ENCODE measurements at places on chromosomes 6 and 20.

DNA sequence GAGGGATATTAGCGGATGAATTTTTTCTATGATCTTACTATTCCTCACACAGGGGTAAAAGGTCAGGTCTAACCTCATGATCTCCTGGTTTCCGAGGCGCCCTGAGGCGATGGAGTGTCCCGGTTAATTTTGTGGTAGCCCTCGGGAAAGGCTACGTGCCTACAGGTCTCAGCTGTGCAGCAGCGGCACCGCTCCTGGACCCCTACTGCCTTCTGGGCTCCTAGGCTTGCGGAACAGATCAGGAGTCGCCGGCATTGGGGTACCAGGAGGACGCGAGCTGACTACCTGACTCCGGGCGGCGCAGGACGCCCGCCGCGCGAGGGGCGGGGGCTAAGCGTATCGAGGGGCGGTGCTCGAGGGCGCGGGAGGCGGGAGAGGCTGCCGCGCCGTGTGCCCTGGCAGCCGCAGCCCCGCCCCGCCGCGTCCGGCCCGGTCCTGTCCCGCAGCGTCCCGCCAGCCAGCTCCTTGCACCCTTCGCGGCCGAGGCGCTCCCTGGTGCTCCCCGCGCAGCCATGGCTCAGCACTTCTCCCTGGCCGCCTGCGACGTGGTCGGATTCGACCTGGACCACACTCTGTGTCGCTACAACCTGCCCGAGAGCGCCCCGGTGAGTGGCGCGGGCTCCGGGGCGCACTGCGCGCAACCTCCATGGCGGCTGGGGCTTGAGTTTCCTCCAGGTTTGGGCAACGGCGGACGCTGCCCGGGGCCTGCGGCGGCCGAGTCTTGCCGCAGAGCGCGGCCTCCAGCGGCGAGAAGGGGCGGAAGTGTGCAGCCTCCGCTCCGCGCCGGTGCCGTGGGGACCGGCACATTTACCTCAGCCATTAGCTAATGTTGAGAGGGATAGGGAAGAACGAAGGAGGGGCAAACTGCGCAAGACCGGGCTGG is at the start of gene NT5DC1:
Gene NT5DC1, plus strand, starts transcription at position 435 of the 883 bp plus-strand sequence. Its CDS starts 78 bp downstream, at position 513.
- DNase-seq: peak; percentile 84

DNA sequence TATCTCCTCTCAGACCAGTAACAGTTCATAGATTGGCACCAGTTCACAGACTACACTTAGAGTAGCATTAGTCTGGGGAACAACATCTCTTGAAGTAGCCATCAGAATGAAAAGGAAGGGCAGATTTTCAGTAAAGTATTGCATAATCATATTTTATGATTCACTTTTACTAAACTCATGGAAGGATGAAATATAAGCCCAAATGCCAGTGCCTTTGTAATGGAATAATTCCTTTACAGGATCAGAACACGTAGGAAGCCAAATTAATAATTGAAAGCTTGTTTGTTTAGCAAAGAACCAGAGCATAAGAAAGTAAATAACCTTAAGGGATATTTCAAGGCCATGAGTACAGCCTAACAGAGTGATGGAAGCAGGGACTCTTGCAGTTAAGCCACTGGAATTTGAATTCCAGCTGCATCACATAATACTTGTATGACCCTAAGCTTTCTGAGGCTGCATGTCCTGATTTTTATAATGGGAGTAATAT is 11.4 kb upstream of the LOC128125822 start:
- DNase-seq: no peak

DNA sequence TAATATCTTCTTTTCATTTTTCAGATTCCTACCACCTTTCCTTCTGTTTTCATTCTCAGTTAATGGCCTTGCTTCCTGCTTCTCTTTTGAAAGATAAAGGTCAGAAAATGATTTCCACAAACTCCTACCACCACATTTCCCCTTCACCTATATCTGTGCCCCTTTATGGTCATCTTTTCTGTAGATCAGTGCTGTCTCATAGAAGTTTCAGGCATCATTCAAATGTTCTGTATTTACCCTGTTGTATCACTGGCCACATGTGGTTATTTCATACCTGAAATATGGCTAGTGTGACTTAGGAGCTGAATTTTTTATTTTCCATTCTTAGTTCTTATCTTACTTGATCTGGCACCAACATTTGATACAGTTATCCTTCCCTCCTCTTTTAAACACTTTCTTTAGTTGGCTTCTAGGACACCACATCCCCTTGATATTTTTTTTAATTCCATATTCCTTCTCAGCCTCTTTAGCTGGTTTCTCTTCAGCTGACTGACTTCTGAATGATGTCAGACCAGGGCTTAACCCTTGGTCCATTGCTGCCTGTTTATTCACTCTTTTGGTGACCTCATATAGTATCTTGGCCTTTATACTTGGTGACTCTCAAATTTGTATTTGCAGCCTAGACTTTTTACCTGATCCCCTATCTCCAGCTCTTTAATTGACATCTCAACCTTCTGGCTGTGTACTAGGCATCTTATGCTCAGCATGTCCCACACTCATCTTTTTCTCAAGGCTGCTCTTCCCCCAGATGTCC is 81.0 kb downstream of the ATRN start:
- DNase-seq: no peak

DNA sequence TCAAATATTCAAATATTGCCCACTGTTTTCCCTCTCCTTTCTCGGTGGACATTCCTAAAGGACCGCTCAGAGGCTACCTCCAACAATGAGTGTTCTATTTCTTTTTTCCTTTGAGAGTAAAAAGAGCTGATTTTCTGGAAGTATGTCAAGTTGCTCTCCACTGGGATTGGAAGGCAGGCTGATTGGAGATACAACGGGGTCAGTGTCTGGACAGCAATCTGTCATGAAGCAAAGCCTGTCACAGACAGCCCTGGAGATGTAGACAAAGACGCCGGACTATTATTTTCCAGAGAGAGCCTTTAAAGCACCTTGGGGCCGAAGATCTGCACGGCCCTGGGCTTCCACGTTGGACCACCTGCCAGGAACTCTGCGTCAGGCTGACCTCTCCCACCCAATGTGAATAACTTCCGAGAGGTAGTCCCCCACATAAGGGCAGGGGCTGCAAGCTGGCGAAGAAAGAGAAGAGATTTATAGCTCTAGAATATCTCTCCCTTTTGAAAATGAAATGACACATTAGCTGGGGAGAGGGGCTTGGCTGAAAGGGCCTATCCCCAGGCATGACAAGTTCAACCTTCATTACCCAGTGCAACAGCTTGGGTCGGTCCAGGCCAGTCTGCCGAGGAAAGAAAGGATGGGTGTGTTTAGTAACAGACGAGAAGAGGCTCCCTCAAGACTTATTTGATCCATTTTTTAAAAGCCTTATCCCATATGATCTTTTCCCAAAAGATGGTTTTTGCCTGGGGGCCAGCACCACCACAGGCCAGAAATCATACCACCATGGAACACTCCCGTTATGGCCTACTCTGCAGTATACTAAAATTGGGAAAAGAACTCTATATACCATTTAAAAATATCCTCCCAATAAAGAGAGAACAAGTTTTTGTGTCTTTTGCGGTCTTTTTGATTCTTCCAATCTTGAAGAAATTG is 131.1 kb downstream of the OLIG3 start:
- no peak for DNase-seq

DNA sequence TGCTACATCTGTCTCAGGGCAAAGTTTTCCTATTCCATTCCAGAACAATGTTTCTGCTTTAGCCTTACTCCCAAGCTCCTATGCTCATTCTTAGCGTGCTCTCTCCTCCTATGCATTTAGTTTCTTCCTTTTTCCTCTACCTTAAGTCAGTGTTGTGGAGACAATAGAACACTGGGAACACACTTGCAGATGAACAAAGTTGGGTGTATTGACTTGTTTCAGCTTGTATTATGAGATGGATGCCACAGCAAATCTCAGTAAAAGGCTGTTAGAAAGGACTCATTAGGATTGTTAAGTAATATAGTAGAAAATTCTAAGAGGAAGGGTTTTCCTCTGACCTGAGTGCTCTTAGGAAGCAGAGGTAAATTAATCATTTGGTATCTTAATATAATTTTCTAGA is 48.4 kb downstream of the BMP5 start:
- DNase-seq: no peak

DNA sequence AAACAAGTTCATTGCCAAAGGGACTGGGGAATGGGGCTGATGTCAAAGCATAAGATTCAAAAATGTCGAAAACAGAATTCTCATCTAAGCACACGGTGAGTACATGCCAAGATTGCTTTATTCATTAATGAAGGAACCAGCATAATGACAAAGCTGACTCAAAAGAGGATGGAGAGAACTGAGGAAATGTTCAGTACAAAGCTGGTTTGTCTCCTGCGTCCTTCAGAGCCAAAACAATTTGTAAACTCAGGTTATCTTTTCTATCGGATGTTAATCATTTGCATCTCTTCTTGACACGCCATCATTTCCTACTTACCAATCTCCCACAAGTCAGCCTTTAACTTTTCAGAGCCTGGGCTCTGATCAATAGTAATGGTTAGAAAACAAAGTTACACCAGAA is 195.6 kb upstream of the PMEPA1 start:
- no peak for DNase-seq

GRCh38 chr6:167426651-167427050 is 101.8 kb downstream of the TTLL2 start:
- no peak for DNase-seq

GRCh38 chr20:8627340-8628004 is 441.4 kb upstream of the PLCB4 start:
- DNase-seq: no peak

GRCh38 chr6:55825402-55826051 is 49.9 kb downstream of the BMP5 start:
- DNase-seq: no peak

GRCh38 chr6:87514831-87515230 is 42.1 kb downstream of the SLC35A1 start:
- DNase-seq: no peak

DNA sequence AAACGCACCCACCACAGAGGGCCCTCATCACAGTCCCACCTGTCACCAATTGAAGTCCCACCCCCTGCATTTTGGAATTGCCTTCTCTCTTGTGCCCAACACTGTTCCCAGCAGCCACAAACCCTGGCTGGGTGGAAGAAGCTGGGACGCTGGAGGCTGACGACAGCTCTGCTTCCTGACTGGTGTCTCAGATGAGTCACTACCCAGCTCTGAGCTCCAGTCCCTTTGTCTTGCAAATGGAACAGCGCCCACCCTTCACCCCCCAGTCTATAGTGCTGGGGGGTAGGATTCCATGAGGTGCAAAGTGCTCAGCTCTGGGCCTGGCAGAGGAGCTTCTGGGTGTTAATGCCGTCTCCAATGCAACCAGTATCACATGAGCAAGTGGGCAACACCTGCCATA is 85.3 kb downstream of the DLGAP4 start:
- DNase-seq: no peak

DNA sequence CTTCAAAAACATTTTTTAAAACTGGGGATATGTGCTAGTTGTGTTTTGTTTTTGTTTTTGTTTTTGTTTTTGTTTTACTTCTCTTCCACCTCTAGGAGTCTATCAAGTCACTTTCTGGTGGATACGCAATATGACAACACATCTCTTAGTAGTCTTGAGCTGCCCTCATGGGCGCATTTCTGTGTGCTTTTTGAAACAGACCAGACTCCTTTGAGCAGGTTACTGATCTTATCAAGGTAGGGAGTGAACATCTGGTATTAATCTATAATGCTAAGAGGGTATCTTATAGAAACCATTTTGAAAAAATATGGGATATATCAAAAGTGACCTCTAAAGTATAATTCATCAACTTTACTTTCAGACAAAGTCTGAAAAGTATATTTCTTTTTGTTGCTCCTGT is 56.2 kb downstream of the PKIB start:
- no peak for DNase-seq

- DNase-seq: no peak
Measured at GRCh38 chr20:8860011-8860495, 208.8 kb upstream of the PLCB4 start.

- DNase-seq: no peak
Measured at GRCh38 chr20:44174996-44175765, 11.8 kb downstream of the JPH2 start.

- DNase-seq: no peak
Measured at GRCh38 chr6:33785778-33786177, 3.2 kb downstream of the LEMD2 start.

GRCh38 chr6:33759887-33760629 is 13.4 kb upstream of the IP6K3 start:
- DNase-seq: peak; percentile 38

DNA sequence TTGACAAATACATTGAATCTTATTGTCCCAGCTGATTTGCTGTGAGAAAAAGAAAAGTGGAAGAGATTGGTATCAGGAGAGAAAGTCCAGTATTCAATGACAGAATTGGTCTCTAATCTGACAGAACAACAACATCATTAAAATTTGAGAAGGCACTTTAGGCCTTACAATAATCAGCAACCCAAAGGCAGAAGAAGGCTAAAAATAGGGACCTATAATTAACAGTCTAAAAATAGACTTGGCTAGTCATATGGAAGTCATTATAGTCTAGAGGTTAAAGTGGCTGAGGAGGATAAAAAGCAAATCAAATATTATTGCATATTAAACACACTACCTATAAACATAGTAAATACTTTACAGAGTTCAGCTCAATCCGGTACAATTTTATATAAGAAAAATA is 393.6 kb upstream of the JAG1 start:
- DNase-seq: peak; percentile 36

- DNase-seq: no peak
Measured at GRCh38 chr6:167104388-167104787, 18.5 kb upstream of the CCR6 start.

DNA sequence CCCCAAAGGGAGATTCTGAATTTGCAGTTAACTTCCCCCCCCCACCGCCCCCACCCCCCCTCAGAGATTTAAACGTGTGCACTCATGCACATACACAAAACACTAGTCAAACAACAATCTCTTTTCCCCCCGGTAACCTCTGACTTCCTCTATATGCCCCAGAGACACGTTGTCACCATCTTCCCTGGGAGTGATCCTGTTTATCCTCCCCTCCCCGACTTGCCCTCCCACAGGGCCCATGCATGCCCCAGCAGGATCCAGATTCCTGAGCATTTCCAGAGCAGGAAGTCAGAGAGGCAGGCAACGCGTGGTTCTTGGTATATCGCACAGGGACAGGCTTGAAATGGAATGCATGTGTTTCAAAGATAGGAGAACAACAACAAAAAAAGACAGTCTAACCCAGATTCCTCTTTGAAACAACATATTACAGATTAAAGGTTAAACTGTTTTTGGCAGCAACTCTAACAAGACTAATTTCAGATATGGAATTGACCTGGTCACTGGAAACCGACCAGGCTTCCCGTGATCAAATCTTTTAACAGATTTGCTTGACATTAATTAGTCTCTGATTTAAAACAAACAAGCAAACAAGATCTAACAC is 1.3 kb downstream of the BLCAP start:
- peak; percentile 32 for DNase-seq

DNA sequence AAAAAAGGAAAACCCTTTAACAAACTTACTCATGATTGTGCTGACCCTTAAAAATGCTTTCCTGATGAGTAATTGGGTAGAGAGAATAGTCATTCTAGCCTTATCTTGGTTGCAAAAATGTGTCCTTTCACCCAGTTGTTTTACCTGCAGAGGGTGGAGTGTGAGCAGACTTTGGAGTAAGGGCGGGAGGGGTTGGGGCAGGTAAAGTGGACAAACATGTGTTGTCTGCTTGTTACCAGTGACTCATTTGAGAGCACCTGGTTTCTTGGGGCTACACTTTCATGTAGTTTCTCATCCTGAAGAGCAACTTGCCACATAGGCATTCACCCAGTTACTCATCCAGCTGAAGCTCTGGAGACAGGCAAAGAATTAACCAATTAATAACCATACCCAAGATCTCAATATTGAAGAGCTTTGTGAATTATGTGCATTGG is 121.1 kb downstream of the TNFRSF21 start:
- no peak for DNase-seq

Data from NCI-H345 (cell line).